ENCODE measurements at places on chromosomes 13 and 19.

DNA sequence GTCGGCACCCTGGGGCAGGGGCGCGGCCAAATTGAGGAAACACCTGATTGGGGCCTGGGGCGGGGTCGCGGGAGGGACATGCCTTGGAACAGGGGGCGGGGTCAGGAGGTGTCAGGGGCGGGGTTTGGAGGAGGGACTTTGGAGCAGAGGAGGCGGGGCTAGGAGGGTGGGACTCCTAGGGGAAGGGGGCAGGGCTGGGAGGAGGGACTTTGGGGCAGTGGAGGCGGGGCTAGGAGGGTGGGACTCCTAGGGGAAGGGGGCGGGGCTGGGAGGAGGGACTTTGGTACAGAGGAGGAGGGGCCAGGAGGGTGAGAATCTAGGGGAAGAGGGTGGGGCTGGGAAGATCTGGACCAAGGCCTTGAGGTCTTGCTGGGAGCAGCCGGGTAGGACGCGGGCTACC is 21.9 kb downstream of the GRIN2D start:
- peak; percentile 60 for DNase-seq

DNA sequence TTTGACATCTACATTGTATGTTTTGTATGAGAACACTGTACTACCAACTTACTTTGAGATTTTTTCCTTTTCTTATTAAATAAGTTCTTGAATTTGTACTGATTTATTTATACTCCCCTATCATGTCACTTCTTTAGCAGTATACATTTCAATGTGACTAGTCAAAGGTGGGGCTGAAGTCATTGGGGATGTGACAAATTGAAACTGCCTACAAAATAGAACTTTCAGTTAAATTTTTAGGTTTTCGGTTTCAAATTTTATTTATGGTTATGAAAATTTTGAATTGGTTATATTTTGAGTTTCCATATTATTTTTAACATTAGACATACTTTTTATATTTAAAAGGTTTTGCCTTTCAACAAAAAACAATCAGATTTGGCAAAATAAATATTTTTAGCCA is 221.6 kb downstream of the NBEA start:
- DNase-seq: no peak

DNA sequence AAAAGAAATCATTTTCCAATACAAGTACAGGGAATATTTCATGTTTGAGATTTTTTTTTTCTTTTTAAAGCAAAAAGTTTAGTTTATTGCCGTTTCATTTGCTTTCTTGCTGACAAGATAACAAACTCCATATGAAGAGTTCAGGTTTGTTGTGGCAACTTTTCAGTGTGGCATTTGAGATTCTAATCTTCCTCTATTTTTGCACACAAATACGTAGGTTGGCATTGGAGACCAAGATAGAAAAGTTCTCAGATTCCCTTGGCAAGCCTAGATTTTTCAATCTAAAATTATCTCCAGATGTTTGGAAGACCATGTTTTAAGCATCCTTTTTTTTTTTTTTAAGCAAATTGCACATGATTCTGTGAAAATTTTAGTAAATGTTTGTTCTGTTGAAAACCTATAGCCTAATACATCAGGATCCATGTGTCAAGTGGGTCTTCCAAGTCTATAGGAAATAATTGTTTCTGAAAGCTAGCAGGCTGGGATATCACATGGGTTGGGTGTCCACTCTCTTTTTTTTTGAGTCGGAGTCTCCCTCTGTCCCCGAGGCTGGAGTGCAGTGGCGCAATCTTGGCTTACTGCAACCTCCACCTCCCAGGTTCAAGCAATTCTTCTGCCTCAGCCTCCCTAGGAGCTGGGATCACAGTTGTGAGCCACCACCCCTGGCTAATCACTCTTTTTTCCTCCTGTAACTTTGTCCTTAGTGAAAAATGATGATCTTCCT is 2.6 kb downstream of the GARRE1 start:
- DNase-seq: no peak

- DNase-seq: peak; percentile 10
Measured at GRCh38 chr13:30978981-30979956, 46.8 kb downstream of the TEX26 start.

DNA sequence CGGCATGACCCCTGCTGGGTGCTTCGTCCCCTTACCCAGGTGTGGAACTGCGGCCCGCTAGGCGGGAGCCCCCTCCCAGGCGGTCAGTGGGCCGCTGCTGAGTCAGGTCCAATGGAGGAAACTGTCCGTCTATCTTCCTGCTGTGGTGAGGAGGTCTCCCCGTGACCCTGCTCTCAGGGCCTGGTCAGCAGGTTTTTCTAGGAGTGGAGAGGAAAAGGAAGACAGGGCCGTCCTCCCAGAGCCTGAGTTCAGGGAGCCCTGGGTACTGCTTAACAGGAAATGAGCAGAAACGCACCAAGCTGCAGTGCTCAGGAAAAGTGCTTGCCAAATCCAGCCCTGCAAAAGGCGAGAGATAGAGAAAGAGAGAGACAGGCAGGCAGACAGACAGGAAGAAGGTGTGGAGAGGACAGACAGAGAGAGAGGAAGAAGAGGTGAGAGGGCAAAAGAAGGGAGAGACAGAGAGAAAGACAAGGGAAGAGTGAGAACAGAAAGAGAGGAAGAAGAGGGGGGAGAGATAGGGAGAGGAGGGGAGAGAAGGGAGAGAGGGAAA is 10.3 kb downstream of the SH3GL1 start:
- DNase-seq: no peak

- DNase-seq: no peak
Measured at GRCh38 chr13:85819513-85819912, 20.3 kb upstream of the SLITRK6 start.

DNA sequence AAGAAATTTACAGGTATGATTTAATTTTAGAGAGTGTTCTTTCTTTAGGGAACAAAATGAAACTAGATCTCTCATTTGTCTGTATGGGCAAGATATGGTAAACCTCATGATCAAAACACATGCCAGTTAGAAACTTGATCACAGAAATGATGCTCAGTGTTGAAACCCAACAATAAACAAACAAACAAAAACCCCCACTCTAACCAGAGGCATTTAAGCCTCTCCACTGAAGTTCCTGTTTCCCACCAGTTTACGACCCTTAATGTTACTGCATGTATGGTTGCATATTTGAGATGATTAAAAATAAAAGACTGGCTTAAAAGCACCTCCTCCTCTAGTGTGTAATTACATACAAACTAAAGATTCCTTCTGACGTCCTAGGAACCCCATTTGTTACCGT is 293.3 kb upstream of the MAB21L1 start:
- no peak for DNase-seq

DNA sequence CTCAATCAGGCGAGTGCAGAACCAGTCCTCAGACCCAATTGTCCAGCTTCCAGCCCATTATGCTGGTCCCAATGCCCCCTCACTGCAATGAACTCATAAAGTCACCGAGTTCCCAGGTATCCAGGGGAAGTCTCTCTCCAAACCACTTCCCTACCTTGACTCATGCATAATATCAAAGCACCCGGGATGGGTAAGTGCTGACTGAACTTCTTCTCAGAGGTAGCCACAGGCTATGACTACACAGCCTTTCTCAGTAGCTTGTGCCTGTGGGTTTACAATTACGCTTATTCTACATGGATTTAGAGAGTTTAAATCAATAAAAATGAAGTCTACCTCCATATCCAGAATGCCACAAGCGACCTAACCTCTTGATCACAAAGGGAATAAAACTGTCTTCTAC is 1.7 kb upstream of the C13orf42 start:
- DNase-seq: no peak

GRCh38 chr19:33622809-33623511 is 1.2 kb downstream of the CHST8 start:
- no peak for DNase-seq

DNA sequence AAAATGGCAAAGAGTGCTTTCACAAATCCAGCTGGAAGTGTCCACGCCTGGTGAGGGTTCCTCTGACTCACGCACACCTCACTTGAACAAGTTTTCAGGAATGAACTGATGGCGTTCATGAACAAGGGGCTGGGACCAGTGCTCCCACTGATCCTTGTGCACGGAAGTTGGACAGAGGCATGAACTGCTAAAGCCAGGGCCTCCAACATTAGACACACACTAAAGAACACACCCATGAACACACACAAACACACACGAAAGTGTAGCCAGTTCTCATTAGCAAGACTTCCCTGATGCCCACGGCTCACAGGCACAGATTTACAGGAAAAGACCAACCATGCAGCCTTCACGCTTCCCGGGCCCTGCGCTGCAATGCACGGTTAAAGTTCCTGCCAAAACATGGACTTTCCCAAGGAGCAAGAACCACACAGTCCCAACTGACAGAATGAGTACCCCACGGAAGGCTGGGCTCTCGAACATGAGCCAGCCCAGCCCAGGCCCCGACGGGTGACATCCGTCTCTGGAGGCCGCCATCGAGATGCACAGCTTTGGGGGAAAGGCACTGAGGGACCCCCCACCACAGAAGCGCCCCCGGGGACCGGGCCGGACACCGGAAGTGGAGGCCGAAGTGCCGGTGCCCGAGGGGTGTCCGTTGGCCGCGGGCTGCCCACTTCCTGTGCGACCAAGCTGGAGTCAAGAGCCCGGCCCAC is 808 bp downstream of the DNMT1 start:
- DNase-seq: no peak

DNA sequence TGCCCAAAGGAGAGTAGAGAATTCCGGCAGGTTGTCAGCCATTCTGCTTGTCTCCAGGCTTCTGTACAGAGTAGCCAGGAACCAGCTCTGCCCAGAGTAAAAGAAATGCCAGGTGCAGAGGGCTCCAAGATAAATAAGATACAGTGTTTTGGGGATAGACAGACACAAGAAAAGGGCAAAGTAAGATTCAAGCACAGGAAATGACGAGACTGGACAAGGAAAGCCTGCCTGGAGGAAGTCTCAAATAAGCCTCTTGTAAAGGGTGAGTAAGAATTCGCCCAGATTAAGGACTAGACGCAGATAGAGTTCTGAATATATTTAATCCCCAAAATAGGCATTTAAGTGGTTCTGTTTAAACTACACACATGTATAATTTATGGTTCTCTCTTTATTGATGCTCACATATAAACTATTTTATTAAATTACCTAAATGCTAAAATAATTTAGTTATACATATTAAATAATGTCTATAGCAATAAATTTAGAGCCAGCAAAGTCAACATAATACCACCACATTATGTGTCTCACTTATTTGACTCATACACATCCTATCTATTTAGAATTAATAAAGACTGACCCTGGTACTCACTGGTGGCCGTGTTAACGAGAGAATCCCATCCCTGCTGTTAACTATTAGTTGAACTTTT is 98.4 kb upstream of the RAP2A start:
- DNase-seq: no peak

GRCh38 chr19:799076-799881 is 2.0 kb downstream of the PTBP1 start:
- DNase-seq: no peak

GRCh38 chr13:41312176-41312500 is 1.1 kb downstream of the NAA16 start:
- no peak for DNase-seq

GRCh38 chr13:80010846-80011245 is 330.1 kb downstream of the SPRY2 start:
- no peak for DNase-seq

DNA sequence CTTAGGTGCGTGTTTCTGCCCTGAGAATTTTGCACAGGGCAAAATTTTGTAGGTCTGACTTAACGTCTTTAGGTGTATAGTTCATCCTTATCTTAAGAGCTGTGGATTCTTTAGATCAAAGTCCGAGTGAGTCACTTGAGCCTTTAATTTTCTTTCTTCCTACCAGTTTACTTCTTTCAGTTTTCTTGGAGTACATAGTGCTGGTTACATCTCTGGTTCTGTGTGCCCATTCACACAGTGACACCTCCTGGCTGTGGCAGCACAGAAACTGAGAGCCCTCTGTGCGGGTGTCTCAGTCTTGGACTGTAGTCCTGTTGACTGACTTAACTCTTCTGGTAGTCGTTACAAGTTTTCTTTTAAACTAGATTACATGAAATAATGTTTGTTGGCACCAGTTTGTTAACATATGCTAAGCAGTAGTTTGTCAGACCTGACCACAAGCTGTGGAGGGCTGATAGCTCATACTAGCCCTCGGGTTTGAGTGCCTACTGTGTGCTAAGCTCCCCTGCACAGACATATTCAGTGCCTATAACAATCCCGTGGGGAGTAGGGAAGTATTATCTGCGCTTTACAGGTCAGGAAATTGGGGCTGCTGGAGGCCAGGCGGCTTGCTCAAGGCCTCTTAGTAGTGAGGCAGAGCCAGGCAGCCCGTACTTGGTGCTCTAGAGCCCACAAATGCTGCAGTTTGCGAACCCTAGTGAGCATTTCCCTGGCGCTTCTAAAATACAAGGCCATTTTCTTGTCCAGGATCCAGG is 1.6 kb downstream of the GATAD2A start:
- peak; percentile 48 for DNase-seq

- peak; percentile 96 for DNase-seq
Measured at GRCh38 chr19:40714441-40715299, 2.0 kb downstream of the COQ8B start.

GRCh38 chr19:41548954-41549688 is 26.8 kb upstream of the CEACAM21 start:
- peak; percentile 77 for DNase-seq

DNA sequence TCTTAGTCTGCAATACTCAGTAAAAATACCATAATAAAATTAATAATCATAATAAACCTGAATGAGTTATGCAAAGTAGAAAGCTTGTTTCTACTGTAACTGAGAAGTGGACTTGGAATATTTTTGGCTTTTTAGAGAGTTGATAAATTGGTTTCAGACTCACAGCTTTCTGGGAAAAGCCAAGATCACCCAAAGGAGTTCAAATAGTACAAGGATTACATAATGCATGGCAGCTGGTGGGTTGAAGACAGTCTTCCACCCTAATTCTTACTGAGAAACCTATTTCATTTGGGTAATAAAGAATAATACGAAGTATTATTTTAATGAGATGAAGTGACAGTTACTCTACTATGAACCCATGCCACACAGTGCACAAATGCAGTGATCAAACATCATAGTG is 139.4 kb upstream of the KLF12 start:
- DNase-seq: no peak

GRCh38 chr13:58048670-58049069 is 417.1 kb downstream of the PCDH17 start:
- no peak for DNase-seq

DNA sequence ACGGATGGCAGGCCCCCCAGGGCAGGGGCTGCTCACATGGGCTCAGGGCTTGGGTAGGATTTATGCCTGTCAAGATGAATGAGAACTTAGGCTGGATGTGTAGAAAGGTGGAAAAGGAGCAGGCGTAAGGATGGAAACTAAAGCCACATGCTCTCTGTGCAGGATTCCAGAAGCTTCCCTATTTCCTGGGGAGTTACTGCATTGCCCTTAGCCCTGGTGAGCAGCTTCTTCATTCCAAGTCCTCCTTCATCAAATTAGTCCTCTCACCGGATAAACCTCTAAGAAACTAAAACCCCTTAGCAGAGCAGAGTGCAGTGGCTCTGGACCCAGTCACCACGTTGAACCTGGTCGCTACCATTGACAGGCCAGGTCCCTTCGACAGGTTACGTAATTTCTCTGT is 7.4 kb downstream of the ATP12A start:
- no peak for DNase-seq
